Tibial nerve (tissue), 4 donors: ENCODE measurements at places on chromosomes 11 and 22.

GRCh38 chr11:206526-207207 lies 532 bp downstream of the BET1L start:
- no peak for DNase-seq

DNA sequence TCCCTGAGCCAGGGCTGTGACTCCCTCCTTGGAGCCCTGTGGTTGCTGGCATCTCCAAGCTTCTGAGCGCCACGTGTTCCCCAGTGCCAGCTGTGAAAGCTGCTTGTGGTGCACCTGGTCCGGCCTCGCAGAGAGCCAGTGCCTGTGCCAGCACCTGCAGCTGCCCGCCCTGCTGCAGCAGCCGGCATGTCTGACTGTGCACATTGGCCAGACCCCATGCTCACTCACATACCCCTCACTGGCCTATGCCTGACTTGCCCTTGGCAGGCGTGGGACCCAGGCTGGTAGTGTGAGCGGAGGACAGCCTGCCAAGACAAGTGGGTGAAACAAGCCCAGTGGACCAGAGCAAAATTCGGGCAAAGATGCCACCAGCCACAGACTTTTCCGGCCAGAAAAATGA lies 9.8 kb downstream of the MRPL48 start:
- no peak for DNase-seq

GRCh38 chr22:19959043-19959586 lies 17.5 kb upstream of the TXNRD2 start:
- DNase-seq, result peak; percentile 76

DNA sequence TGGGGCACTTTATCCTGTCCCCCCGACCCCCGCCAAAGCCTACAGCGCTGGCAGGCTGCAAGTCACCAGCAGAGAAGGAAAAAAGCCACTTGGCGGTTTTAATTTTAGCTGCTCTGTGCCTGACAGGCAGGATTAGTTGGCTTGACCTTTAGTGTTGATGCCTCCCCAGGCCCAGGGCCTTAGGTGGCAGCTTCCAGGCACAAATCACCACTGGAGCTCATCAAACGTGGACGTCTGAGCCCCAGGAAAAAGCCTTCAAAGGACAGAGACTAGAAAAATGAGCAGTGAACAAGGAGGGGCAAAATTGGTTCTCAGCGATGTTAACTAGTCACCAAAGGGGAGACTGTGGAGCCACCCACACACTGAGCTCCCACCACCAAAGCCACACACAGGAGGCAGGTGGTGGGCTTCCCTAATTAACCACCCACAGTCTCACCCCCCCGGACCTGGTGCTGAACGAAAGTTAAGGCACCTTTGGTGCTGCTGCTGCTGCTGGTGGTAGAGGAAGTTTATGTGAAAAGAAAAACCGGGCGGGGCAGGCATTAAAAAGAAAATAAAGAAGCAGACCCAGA lies 4.4 kb upstream of the PYGM start:
- no peak for DNase-seq

GRCh38 chr11:115700496-115700895 lies 196.3 kb upstream of the CADM1 start:
- no peak for DNase-seq

DNA sequence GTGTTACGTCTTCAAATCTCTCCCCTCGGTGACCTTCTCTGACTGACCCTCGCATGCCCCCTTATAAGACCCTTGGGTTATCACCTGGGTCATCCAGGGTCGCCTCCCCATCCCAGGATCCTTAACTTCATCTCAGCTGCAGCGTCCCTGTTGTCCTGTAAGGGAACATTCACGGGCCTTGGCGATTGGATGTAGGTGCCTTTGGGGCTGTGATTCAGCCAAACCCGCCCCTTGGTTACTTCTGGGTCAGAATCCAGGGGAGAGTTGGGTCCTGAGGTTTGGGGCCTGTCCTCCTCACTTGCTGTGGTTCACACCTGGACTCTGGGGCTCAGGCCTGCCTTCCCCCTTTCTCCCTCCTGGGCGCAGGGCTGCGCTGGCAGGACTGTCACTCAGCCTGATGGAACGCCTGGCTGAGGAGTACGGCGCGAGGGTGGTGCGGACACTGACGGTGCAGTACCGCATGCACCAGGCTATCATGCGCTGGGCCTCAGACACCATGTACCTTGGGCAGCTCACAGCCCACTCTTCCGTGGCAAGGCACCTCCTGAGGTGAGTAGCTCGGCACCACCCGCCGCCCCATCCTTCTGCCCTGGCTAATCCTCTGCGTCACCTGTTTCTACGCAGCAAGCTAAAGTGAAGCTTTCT lies 29.4 kb downstream of the IGHMBP2 start:
- no peak for DNase-seq

DNA sequence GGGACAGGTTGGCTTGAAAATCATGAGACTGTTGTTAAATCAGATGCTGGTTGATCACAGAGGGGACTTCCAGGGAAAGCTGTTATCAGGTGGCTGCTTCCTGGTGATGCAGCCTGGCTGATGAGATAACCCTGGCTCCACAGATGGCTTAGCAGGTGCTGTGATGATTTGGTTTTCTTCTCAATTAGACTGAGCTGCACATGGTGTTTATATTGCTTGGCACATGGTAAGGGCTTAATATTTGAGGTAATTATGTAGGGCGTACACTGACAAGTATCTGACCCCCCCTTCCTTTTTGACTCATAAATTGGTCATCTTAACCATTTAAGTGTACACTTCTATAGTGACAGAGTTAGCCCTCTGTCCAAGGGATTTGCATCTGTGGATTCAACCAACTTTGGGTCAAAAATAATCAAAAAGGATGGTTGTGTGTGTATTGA lies 7.0 kb downstream of the RPS3 start:
- no peak for DNase-seq

- no peak for DNase-seq
Measured at GRCh38 chr11:126840201-126840886, 160.2 kb downstream of the KIRREL3 start.

- DNase-seq, result no peak
Measured at GRCh38 chr22:40028098-40028425, 33.3 kb downstream of the FAM83F start.

- DNase-seq, result no peak
Measured at GRCh38 chr22:22818202-22818538, 69.4 kb upstream of the IGLL5 start.

DNA sequence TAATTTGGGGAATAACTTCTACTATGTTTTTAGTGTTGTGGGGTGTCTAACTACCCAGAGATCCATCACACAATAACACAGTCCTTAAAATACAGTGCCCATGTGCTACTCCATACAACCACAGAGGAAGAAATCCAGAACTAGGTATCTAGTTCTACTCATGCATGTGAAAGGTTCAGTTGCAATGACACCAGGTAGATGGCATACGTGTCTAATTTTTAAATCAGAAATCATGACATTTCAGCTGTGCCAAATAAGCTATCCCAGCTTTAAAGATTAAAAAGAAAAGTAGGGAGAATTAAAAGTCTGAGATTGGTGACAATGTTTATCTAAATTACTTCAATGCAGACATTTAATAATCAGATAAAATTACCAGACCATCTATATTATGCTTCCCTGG lies 122.2 kb downstream of the CD44 start:
- no peak for DNase-seq

GRCh38 chr11:63923319-63923718 lies 6.4 kb upstream of the RCOR2 start:
- DNase-seq, result no peak

DNA sequence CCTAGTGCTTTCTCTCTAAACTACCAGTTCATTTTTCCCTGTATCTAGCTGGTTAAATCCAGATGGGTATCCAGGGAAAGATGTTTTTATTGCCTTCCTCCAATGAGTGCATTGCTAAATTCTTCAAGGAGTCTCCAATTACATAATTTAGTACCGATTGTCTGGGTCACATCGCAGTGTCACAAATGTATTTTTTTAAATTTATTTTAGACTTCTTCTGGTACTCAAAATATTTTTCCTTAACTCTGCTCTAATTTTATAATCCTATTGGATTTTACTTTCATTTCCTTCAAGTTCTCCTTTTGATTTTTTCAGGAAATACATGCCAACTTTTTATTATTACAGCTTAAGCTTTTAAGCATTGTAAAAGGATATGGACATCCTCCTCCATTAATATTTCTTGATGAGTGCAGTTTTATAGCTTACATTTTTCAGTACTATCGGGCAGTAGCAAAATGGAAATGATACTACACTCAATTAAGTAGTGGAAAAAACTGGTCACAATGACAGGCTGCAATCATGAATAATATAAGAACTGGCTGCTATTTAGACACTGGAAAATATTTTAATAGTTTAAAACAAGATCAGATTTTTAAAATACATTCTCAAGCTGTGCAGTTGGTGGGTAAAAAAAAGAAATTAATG lies 20.3 kb downstream of the BBOX1 start:
- no peak for DNase-seq

DNA sequence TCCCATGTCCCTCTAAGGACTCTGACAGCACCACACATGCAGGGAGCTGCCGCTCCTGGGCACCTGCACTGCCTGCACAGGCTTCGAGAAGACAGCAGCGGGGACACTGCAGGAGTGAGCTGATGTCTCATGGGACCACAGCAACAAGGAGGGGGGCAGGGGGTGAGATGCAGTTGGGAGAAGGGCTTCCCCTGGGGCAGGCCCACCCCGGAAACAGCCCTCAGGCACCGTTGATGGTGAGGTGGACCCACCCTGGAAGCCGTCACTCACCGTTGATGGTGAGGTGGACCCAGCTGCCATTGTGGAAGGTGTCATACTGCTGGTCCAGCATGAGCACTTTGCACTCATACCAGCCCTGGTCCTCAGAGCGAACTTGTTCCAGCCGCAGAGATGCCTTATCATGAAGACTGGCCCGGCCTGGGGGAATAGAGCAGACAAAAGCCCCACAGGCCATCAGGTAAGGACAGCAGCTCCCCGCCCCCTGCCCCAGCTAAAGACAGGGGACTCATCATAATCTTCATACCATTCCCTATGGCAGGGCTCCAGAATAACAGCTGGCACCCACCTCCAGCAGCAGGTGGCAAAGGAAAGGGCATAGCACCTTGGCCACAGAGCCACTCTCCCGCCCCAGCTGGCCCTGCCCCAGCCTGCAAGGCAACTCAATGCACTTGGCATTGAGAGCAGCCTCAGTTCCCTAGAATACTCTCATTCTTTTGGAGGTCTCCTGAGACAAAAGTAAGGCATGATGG lies 12.6 kb downstream of the IGSF9B start:
- DNase-seq, result no peak

DNA sequence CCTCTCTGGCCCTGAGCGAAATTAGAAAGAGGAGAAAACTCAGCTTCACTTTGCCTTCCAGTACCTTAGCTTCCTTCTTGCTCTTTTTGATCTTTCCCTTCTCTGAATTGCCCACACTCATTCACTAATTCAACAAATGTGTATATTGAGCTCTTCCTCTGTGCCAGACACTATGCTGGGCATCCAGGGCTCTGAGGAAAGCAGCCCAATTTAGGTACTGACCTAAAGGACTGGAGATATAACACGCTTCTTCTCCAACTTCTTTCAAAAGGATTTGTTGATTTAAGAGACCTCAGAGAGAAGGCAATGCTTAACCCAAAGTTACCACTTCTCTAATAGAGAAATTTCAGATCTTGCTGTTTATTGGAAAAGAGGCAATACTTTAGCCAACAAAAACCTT lies 103.6 kb downstream of the TMPRSS5 start:
- DNase-seq, result no peak

DNA sequence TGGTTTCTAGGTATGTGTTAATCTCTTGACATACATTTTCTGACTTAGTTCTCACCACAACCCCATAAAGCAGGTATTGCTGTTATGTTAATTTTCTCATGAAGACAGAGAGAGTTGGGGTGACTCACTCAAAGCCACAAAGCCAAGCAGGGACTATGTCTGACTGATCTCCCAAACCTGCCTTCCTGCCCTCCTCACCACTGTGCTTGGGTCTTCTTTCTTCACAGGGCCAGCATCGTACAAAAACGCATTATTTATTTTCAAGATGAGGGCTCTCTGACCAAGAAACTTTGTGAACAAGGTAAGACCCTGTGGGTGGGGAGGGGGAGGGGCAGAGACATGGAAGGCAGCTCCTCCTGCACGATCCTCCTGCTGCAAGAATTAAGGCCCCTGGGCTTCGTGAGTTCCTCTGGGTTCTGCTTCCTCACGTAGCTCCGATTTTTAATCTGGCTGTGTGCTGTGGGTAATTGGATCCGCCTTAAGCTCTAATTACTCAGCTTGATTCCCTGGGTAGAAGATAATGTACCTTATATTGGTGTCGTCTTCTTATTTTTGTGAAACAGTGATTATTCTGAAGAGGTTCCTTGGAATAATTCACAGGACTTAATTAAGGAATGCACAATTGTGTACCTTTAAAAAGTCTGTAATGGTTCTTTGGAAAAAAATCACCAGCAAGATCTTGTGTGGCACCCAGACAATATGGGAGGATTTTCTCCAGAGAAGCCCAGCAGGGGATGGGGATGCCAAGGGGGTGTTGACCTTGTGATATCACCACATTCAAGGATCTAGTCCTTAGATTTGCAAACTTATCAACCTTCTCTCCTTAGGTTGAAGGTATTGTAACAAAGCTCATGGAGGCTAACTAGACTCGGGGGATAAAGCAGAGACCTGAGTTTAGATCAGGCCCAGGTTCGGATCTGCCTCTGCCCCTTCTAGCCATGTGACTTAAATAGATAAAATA lies 112.9 kb downstream of the SPON1 start:
- no peak for DNase-seq

GRCh38 chr11:35935390-35935789 lies 8.5 kb upstream of the LDLRAD3 start:
- DNase-seq, result no peak

DNA sequence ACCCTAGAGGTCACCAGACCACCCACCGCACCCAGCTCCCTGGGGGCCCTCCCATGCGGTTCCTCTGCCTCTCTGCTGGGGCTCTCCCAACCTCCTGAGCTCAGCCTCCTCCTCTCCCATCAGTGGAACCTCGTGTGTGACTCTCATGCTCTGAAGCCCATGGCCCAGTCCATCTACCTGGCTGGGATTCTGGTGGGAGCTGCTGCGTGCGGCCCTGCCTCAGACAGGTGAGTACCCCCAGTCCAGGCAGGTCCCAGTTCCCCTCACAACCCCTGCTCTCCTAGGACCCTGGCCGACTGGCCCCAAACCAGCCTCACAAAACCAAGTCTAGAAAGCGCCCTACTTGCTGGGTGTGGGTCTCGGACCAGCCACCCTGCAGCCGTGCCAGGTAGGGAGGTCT lies 1.6 kb downstream of the SLC22A12 start:
- DNase-seq, result no peak

DNA sequence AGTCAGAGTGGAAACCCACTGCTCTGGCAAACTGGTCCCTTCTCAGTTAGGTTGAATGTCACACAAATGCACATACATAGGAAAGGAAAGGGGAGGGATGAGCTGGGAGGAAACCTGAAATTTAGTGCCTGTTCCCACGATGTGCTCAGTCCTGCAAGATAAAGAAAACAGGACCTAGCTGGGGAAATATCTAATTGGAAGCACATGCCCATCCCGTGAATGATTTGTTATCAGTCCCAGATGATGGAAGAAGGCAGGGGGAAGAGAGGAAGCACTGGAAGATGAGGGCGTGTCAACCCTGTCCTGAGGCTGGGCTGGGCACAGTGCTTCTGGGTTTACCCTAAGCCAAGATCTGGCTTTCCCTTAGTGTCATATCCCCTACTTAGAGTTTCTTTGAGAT lies 173.9 kb downstream of the NAV2 start:
- no peak for DNase-seq
